ENCODE measurements at places on chromosomes 2 and 18.

- DNase-seq = no peak
These were observed 46.4 kb downstream of the ZNF804A start for GRCh38 chr2:184644685-184645084.

DNA sequence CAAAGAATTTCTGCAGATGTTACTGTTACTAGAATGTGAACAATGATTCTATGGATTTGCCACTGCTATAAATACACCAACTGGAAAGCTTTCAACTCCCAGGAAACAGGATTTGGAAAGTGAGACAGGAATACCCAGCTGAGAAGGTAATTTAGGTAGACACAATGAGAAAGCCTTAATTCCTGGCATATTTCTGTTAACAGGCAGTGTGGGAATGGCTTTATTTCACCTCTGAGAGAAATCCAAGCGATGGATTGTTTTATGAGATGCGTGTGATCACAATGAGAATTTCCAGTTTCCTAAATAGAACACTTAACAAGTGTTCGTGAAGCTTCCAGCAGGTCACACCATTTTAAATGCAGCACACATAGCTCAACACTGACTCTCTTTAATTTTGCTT, 133.0 kb downstream of the SLC8A1 start:
- no peak for DNase-seq

DNA sequence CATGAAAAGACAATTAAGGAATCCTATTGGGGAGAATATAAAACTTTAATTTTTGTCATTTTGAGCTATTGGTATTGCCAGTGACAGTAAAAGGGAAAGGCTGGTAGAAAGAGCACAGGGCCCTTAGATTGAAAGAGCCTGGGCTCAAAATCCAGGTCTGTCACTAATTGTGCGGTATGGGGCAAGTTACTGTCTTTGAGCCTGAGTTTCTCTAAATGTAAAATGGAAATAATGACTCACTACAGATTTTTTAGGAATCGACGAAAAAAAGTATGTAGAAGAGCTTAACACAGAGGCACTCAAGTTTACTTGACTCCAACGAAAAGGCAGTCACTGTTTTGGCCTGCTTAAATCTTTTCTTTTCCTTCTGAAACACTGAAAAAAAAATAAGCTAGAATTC, 7.0 kb downstream of the NDUFV2 start:
- no peak for DNase-seq

DNA sequence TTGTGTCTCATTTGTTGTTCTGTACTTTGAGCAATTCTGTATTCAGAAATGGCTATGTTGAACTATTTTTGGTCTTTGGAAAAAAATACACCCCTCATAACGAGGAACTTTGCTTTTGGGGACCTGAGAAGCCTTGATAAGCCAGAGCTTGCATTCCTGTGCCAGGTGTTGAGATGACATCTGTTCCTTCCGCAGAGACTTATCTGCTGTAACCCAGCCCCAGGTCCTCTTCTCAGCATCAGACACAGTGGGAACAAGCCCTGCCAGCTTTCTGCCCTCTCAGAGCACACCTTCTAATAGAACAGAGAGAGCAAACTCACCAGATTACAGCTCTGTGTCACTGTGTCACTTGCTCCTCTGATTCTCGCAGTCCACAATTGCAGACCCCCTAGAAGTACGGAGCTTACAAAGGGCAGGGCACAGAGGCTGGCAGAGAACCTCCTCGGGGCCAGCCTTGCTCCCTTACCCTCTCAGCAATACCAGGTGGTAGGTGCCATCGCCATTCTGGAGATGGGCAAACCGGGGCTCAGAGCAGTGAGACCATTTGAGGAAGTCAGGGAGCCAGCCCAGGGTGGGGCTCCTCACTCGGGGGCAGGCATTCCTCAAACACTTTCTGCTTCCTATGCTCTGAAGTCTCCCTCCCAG, 97.4 kb downstream of the DDX1 start:
- no peak for DNase-seq

GRCh38 chr2:217927601-217928323, 75.0 kb downstream of the TNS1 start:
- no peak for DNase-seq

DNA sequence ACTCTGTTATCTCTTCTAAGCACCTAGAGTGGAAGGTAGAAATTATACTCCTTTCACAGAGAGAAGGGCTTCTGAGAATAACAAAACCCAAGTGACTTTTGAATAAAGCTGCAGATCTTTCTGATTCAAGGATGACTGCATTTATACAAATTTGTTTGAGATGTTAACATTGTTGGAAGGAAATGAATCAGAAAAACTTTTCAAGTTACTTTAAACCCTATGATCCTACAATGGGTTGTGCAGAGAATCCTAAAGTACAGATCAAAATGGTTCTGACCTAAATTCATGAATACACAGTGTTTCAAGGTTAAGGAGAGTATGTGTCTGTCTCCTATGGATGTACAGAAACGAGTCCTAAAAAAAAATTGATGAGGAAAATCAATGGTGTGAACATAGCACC, 1.8 kb downstream of the RFTN2 start:
- DNase-seq = no peak

GRCh38 chr2:219218217-219218731, 484 bp downstream of the ABCB6 start:
- peak; percentile 47 for DNase-seq

Measured in right renal cortex interstitium (tissue), 3 donors.